Keratinocyte (primary cell): ENCODE measurements at places on chromosomes 3 and 15.
A peak's percentile ranks its signal among the peaks of the same experiment; 100 is the strongest.

DNA sequence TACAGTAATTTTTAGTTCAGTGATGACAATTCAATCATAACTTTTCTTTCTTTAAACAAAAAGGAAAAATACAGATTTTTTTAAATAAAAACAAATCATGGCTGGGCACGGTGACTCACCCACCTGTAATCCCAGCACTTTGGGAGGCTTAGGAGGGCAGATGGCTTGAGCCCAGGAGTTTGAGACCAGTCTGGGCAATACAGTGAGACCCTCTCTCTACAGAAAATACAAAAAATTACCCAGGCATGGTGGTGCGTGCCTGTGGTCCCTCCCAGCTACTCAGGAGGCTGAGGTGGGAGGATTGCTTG lies 25.6 kb upstream of the ATG7 start:
- H3K27me3 ChIP-seq, result no peaks in the 10 kb centered on the region
- no peak overlapping the region for H3K4me3 ChIP-seq
- no peak for DNase-seq
- H3K4me1 ChIP-seq, result peaks cover 27% of the 10 kb centered on the region
- peaks cover 2% of the 10 kb centered on the region for H3K36me3 ChIP-seq

GRCh38 chr3:145522179-145522578 lies 638.8 kb downstream of the PLOD2 start:
- H3K4me1 ChIP-seq, result no peaks in the 10 kb centered on the region
- no peaks in the 10 kb centered on the region for H3K36me3 ChIP-seq
- DNase-seq, result no peak

GRCh38 chr15:24878153-24878552 lies 76.6 kb upstream of the SNRPN start:
- no peaks in the 10 kb centered on the region for H3K36me3 ChIP-seq
- no peak for DNase-seq
- H3K4me3 ChIP-seq, result no peak overlapping the region

GRCh38 chr3:53555068-53555588 lies 60.7 kb downstream of the CACNA1D start:
- H3K27ac ChIP-seq, result no peak overlapping the region
- H3K4me1 ChIP-seq, result no peaks in the 10 kb centered on the region
- no peak for DNase-seq
- no peaks in the 10 kb centered on the region for H3K36me3 ChIP-seq

DNA sequence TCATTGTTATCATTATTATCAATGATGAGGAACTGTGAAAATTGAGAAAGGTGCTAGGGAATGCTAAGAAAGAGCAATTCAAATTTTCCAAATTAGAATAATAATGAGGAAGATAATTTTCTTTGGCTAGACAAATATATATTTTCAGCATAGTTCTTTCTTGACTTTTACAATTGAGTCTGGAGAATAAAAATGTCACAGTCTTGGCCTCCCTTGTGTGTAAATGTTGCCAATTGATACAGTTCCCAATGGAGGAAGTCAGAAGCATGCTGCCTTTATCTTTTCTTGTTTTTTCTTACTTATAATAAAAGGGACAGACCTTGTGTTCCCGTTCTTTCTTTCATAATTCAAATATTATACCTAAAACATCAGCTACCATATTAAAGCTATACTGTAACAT lies 774.4 kb downstream of the SI start:
- H3K27ac ChIP-seq, result no peak overlapping the region
- H3K27me3 ChIP-seq, result no peaks in the 10 kb centered on the region
- no peaks in the 10 kb centered on the region for H3K36me3 ChIP-seq

GRCh38 chr15:81410318-81410753 lies 36.3 kb upstream of the TMC3 start:
- no peak overlapping the region for H3K4me3 ChIP-seq
- H3K27ac ChIP-seq, result no peak overlapping the region
- H3K36me3 ChIP-seq, result no peaks in the 10 kb centered on the region

DNA sequence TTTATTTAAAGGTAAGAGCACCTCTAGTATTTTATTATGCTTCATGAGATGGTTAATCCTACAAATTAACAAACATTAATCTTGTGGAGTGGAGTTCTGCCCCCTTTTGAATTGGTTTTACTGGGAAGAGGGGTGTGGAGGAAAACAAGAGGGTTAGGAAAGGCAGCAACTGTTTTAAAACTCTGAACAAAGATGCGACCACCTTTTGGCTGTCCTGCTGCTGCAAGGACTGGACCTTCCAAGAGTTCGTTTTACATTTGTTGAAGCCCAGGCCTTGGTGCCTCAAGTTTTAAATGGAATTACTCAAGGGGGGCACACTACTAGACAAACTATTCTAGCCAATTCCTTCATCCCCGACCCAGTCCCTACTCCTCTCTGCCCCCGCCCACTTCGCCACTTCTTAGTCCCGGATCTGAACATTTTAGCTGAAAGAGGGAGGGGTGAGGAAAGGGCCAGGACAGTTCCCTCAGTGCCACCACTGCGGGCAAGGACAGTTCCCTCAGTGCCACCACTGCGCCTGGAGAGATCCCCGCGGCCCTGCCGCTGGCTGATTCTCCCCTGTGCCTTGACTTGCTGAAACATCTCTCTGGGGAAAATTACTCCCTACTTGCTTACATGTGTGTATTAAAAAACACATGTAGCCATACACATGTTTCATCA lies 11.2 kb downstream of the SOX2 start:
- no peak for DNase-seq
- peaks cover 4% of the 10 kb centered on the region for H3K4me1 ChIP-seq
- H3K36me3 ChIP-seq, result no peaks in the 10 kb centered on the region
- H3K4me3 ChIP-seq, result no peak overlapping the region

GRCh38 chr15:34203305-34203704 lies 6.6 kb downstream of the KATNBL1 start:
- H3K4me3 ChIP-seq, result no peak overlapping the region
- no peak overlapping the region for H3K27ac ChIP-seq
- H3K36me3 ChIP-seq, result no peaks in the 10 kb centered on the region

DNA sequence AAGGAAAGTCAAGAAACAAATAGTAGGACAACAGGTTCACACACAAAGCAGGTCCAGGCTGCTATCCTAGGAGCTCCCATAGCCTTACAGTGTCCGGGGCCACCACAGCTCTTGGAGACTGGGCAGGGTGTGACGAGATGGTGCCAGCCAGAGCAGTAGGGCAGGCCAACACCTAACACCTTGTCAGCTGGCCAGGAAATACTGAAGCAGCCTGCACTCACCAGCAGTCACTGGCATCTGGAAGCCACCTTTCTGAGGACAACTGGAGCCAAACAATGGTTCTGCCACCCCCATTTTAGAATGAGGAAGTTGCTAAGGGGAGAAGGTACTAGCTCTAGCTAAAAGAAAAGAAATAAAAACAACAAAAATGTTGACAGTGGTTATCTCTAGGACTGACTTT lies 47.2 kb downstream of the CCDC12 start:
- peaks cover 31% of the 10 kb centered on the region for H3K4me1 ChIP-seq
- no peak for DNase-seq
- H3K27ac ChIP-seq, result no peak overlapping the region
- H3K36me3 ChIP-seq, result peaks cover 19% of the 10 kb centered on the region
- H3K27me3 ChIP-seq, result no peaks in the 10 kb centered on the region

DNA sequence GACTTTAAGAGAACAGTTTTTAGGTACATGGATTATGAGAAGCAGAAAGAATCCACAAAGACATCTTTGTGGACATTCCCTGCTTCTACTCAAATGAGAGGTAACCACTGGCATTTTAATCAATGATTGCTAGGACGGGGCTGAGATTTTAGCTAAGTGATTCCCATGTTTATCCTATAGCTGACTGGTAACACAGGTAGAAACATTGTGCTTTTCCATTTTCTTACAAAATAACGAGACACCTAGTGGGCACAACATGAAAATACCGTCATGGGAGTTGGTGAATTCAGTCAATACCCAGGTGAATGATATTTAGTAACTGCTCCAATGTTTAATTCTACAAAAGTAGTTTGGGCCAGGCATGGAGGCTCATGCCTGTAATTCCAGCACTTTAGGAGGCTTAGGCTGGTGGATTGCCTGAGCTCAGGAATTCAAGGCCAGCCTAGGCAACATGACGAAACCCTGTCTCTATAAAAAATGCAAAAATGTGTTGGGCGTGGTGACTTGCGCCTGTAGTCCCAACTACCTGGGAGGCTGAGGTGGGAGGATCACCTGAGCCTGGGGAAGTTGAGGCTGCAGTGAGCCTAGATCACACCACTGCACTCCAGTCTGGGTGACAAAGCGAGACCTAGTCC lies 37.2 kb upstream of the DENND4A start:
- no peaks in the 10 kb centered on the region for H3K27me3 ChIP-seq
- H3K4me1 ChIP-seq, result peaks cover 12% of the 10 kb centered on the region

DNA sequence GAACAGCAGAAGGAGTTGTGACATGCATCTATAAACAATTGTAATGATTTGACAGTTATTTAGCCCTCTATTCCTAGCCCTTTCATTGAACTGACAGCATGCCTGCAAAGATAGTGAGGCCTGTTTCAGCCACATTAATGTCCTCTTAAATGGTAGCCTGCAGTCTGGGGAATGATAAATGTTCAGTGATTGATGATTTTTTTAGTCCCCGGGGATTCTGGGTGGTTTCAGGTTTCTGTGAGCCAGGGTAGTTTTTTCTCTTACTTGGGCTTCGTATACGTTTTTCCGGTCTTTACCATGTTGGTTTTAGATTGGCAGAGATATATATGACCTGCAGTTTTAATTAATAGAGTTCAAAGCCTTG lies 172.0 kb downstream of the TCF12 start:
- H3K27ac ChIP-seq, result no peak overlapping the region
- no peaks in the 10 kb centered on the region for H3K4me1 ChIP-seq
- H3K36me3 ChIP-seq, result no peaks in the 10 kb centered on the region
- H3K27me3 ChIP-seq, result no peaks in the 10 kb centered on the region

GRCh38 chr15:63048776-63049665 lies 6.5 kb downstream of the TPM1 start:
- peaks cover 58% of the 10 kb centered on the region for H3K4me1 ChIP-seq
- H3K27ac ChIP-seq, result peak overlapping the region; percentile 61
- H3K27me3 ChIP-seq, result no peaks in the 10 kb centered on the region
- H3K36me3 ChIP-seq, result no peaks in the 10 kb centered on the region

- H3K27me3 ChIP-seq, result no peaks in the 10 kb centered on the region
- H3K27ac ChIP-seq, result no peak overlapping the region
- H3K4me3 ChIP-seq, result no peak overlapping the region
- no peaks in the 10 kb centered on the region for H3K36me3 ChIP-seq
- DNase-seq, result no peak
Observed at GRCh38 chr3:169835533-169835932, 22.8 kb upstream of the LRRC34 start.

DNA sequence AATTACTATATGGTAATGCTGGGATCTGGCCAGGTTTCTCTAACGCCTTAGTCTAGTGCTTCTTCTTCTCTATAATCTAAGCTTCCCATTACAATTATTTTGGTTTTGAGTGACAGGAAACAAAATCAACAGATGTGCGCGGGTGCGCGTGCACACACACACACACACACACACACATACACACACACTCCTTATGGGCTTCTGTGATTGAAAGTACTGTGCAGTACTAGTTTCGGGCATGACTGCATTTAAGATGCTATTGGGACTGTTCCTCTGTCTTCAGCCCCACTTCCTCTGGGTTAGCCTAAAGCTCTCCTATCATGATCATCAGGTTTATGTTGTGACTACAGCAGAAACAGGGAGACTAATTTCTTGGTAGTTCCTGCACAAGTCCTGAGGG lies 32.2 kb downstream of the EPHB1 start:
- no peaks in the 10 kb centered on the region for H3K36me3 ChIP-seq
- H3K27ac ChIP-seq, result no peak overlapping the region
- H3K27me3 ChIP-seq, result no peaks in the 10 kb centered on the region
- no peaks in the 10 kb centered on the region for H3K4me1 ChIP-seq

- H3K27me3 ChIP-seq, result no peaks in the 10 kb centered on the region
- H3K4me1 ChIP-seq, result peaks cover 27% of the 10 kb centered on the region
- peak overlapping the region; percentile 81 for H3K4me3 ChIP-seq
- H3K36me3 ChIP-seq, result peaks cover 3% of the 10 kb centered on the region
- peak overlapping the region; percentile 73 for H3K27ac ChIP-seq
Observed at GRCh38 chr15:56242576-56243162, 1.0 kb downstream of the RFX7 start.

- H3K27me3 ChIP-seq, result no peaks in the 10 kb centered on the region
- no peak overlapping the region for H3K27ac ChIP-seq
- H3K4me1 ChIP-seq, result no peaks in the 10 kb centered on the region
- DNase-seq, result no peak
Observed at GRCh38 chr3:60269377-60269776, 981.9 kb downstream of the FHIT start.

DNA sequence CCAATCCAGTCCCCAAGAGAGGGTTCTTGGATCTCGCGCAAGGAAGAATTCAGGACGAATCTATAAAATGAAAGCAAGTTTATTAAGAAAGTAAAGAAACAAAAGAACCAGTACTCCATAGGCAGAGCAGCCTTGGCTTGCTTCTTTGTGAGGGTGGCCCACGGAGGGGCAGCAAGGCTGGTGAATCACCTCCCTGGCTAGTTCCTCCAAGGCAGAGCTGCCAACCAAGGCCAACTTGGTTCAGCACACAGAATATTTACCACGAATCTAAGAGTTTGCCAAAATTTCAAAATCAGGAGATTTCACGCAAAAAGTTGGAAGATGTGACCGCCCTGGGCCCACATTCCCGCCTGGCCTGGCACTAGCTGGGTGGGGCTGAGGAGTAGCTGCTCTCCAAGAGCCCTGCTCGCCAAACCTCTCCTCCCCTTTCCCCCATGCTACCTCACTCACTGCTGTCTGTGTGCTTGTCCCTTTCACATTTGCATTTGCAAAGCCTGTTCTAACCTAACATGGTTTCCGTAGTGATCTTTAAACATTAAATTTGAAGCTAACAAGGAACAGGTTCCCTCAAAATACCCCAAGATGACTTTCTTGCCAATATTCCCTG lies 26.2 kb upstream of the DCUN1D1 start:
- no peak overlapping the region for H3K4me3 ChIP-seq
- no peaks in the 10 kb centered on the region for H3K36me3 ChIP-seq
- DNase-seq, result no peak
- H3K27ac ChIP-seq, result no peak overlapping the region

GRCh38 chr3:89252860-89253259 lies 145.4 kb downstream of the EPHA3 start:
- no peaks in the 10 kb centered on the region for H3K4me1 ChIP-seq
- H3K4me3 ChIP-seq, result no peak overlapping the region
- no peak overlapping the region for H3K27ac ChIP-seq
- no peaks in the 10 kb centered on the region for H3K36me3 ChIP-seq
- no peaks in the 10 kb centered on the region for H3K27me3 ChIP-seq

DNA sequence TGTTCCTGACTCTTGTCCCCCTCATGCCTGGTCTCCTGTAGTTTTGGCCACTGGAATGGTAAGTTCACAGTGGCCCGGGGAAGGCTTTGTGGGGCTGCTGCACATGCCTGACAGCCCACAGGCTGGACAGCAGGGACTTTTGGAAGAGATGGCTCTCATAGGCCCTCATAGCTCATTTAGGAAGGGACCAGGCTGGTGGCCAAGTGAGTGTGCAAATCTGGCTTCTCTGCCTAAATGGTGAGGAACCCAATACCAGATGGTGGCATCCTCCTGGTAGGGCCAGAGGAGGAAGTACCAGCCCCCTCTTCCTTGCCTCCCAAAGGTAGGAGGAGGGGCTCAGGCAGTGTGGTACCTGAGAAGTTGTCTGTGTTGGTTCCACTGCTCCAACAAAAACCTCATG lies 25.6 kb downstream of the ALPK3 start:
- H3K27me3 ChIP-seq, result peaks cover 4% of the 10 kb centered on the region
- DNase-seq, result no peak
- H3K36me3 ChIP-seq, result no peaks in the 10 kb centered on the region
- no peak overlapping the region for H3K4me3 ChIP-seq

- H3K4me1 ChIP-seq, result peaks cover 11% of the 10 kb centered on the region
- DNase-seq, result no peak
- no peaks in the 10 kb centered on the region for H3K36me3 ChIP-seq
Observed at GRCh38 chr15:89506026-89506686, 9.8 kb upstream of the RHCG start.

GRCh38 chr3:78176869-78177268 lies 1137.0 kb downstream of the ROBO2 start:
- no peak for DNase-seq
- H3K4me3 ChIP-seq, result no peak overlapping the region
- H3K27me3 ChIP-seq, result no peaks in the 10 kb centered on the region
- no peaks in the 10 kb centered on the region for H3K4me1 ChIP-seq
- H3K36me3 ChIP-seq, result no peaks in the 10 kb centered on the region
- no peak overlapping the region for H3K27ac ChIP-seq
